Stimulated activated CD8-positive, alpha-beta memory T cell treated with anti-CD3 and anti-CD28 coated beads, Interleukin-7, amount 100 ng/mL, for 1 hour (primary cell): ENCODE measurements at places on chromosomes 2 and 18.

- DNase-seq, result no peak
Measured at GRCh38 chr2:169395821-169396374, 33.6 kb upstream of the LRP2 start.

DNA sequence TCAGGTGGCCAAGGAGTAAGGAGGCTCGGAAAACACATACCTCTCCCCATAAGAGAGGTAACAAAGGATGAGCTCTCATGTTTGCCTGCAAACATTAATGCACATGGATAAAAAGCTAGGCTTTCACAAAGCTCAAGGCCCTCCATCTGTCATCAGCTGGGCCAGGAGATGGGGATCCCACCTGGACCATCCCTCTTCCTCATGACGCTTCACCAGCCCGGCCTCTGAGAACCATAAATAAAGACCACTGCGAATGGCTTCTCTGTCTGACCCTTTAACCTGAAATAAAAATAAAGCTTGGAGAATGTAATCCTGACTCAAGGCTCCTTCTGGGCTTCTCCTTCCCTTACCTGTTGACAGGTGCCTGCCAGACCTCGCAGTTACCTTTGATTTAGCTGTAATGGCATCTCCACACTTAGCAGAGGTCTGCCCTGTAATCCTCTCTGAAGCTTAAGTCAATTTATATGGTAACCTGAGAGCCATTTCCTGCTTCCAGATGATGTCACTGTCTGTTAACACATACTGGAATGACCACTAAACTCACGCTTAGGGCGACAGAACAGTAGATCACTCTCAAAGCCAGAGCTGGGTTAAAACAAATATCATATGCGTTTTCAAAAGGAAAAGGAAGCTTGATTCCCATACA is 29.3 kb upstream of the FOXI3 start:
- no peak for DNase-seq

DNA sequence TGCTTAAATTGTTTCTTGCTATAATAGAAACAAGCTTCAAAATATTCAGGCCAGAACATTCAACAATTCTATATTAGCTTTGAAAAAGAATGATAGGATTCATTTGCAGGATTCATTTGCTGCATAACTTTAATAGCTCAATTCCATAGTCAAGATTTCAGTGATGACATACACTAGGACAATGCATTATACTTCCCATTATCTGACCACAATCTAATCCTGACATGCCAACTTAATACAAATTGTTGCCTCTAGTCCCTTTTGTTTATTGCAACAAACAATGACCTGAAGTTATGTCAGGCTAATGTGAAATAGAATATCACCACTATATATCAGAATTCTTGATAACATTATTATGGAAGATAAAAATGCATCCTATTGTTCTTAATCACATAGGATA is 169.4 kb downstream of the DNAH7 start:
- DNase-seq, result no peak

DNA sequence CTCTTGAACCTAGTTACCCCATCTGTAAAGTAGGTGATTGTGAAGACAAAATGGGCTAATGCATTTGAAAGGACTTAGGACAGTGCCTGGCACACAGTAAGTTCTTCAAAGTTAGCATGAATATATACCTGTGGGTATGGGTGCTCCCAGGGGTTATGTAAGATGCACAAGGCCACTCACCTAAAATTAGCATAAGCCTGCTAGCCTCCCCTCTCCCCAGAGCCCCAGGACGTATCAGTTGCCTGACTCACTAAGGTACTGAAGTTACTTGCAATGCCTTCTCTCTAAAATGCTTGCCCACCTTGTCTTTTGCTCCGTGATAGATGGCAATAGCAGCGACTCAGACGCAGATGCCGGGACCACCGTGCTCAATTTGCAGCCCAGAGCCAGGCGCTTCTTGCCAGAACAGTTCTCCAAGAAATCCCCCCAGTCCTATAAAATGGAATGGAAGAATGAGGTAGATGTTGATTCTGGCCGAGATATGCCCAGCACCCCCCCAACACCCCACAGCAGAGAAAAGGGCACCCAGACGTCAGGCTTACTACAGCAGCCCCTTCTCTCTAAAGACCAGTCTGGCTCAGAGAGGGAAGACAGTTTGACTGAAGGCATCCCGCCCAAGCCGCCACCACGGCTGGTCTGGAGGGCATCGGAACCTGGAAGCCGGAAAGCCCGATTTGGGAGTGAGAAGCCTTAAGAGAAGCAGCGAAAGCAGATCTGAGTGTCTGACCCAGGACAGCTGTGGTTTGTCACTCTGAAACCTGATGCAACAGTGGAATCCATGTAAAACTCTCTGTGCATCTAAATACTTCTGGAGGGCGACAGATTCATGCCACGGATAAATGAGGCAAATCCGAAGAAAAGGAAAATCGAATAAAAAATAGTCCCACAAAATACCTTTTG is 53.8 kb upstream of the TMEM182 start:
- DNase-seq, result no peak

DNA sequence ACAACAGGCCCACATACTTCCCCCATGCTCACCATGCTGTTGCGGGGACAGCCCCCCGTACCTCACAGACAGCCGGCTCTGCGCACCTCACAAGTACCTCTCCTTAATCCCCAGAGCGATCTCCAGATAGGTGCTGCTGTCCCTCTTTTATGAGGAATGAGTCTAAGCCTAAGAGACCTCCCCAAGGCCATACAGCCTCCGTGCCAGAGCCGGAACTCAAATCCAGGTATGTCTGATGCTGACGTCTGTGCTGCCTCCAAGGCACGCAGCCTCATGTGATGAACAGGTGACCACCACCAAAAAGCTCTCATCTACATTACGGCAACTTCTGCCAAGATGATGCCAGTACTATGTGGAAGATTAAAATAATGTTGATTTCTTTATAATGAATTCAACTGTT is 85.2 kb downstream of the EIPR1 start:
- no peak for DNase-seq

DNA sequence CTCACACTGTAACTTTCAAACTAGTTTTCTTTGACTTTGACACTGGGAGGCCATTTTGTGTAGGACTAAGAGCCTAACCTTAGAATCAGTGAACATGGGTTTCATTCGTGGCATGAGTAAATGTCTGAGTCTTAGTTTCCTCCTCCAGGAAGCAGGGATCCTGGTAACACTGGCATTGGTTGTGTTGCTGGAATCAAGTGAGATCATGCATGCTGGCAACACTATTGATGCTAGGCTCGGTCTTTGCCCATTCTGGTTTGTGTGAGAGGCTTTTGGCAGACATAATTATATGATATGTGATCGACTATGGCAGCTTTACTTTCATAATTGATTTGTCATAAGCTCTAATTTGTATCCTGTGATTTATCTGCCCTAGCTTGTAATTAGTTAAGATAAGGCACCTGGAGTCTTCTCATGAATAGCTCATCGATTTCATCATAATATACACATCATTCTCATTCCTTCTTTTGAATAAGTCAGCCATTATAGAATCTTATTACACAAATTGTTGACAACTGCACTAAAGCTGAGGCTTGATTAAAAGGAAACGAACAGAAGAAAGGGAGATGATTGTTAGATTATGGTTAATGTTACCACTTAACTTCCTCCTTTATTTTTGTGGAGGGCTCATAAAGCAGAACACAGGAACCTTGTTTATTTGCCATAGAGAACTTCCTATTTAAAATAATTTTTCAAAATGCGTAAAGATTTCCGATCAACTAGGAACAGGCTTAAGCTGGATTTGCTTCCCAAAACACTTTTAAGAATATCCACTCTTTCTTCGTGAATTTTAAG is 12.6 kb downstream of the PPP1R1C start:
- DNase-seq, result no peak

DNA sequence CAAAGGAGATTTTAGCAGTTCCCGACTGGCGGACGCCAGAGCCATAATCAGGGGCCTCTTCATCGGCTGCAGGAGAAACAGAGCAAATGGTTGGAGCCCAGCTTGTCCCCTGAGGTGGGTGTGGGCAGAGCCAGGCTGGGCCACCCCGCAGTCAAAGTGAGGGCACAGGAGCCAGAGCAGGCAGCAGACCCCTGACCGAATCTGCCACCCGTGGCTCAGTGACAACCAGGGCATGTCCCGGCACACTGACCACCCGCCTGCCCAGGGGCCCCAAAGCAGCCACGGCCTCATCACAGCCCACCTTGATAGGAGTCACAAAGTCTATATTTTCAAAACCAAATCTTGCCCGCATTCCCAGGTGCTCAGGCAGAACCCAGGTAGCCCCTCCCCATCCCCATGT is 55.6 kb downstream of the AQP12A start:
- no peak for DNase-seq

DNA sequence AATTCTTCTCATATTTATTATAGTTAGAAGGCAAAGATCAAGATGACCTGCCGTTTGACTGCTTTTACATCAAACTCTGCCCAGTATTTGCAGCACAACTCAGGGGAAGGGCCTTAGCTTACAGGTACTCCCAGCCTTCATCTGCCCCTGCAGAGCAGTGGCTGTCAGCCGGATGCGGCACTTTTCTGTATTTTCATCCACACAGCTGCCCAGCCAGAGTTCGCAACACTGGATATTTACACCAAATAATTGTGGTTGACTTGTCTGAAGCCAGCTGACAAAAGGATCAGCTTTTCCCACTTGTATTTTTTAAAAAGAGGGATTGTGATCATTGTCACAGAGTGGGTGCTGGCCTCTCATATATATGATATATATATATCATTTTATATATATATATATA is 94.7 kb downstream of the FARSB start:
- DNase-seq, result no peak

DNA sequence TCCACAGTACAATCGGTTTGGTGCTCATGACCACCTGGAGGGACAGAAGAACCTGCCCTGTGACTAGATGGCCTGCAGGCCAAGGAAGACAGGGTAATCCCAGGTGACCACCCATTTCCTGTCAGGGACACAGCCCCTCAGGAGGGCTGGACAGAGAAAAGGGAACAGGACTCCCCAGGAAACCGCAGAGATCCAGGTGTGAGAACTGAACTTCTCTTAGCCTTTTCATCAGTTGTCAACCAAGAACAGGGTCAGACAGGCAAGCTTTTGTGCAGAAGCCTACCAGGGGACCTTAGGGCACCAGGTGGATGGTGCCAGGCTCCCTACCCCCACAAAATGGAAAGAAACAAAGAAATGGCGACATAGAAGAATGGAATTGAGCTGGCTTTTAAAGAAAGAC is 132.3 kb downstream of the HDAC4 start:
- DNase-seq, result no peak

DNA sequence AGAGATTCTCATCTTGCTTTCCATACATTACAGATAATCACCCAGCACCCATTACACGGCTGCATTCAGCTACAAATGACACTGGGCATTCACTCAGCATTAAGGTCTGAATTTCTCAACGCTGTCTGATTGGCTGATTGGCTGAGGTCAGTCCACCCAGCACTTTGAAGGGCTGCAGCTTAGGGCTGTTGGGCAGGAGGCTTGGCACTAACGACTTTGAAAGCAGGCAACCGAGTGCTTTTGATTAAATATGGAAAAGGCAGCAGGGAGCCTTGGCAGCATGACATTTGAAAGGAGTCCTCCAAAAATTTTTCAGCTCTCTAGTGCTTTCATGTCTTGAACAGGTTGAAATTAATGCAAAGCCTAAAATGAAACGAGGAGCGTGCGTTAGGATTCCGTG is 253.0 kb downstream of the DCDC2C start:
- DNase-seq, result no peak

DNA sequence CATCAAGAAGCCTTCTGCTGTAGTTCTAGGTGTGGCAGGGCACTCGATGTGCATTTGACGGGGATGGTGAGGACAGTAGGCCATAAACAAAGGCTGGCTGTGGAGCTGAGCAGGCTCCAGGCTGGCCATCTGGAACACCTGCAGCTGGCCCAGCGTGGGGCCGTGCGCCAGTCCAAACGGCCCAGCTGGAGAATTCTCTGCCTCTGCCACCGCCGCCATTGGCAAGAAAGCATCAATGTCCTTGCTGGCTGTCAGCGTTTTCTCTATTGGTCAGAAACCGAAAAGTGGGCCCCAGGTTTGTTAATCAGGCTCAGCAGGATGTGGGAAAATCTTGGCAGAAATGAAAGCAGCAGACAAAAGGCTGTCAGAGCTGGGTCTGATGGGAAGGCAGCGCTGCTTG is 24.0 kb upstream of the CTIF start:
- no peak for DNase-seq

DNA sequence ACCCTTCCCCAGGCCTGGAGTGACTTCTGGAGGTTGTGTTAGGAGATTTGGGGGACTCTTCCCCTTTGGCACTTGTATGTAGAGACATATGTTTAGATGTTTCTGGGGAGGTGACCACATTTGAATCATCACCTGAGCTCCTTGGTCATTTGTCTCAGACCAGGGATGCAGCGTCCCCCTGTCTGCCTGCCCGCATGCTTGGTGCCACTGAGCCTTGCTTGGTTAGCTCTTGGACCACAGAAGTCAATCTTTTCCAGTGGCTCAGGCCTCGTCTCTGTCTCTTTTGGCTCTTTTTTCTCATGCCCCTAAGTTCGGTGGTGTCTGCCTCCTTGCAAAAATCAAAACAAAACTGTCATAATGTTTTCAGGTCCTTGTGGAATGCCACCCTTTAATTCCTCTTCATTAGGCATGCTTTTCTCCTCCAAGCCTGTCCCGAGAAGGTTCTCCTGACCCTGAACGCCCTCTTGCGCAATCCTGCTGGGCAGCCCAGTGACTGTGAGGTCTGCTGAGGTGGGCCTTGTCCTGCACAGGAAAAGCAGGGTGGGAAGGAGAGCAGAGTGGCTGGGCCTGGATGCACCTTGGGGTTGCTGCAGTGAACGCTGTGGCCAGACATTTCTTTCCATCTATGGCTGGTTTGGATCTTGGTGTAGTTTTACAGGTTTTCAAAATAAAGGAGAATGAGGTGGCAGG is 24.9 kb downstream of the GLI2 start:
- no peak for DNase-seq

DNA sequence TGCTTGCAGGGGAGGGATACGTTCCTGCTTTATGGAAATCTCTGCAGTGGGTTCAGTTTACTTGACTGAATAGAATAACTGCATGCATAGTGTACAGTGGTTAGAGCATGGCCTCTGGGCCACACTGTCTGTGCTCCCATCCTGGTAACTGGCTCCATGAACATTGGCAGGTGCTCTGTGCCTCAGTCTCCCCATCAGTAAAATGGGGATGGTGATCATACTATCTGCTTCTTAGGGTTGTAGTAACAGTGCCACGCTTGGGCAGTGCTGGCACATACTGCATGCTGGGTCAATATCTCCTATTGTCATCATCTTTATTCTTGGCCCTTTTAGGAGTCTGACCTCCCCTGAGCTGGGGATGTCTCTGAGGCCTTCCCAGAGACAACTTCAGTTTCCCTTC is 117.3 kb downstream of the CTIF start:
- no peak for DNase-seq

- no peak for DNase-seq
Measured at GRCh38 chr2:186440506-186440905, 45.6 kb upstream of the ZC3H15 start.

GRCh38 chr2:150475479-150476250 is 11.8 kb downstream of the RND3 start:
- DNase-seq, result no peak

- no peak for DNase-seq
Measured at GRCh38 chr18:72456802-72457201, 87.3 kb downstream of the CBLN2 start.

GRCh38 chr18:57687970-57688369 is 66.3 kb upstream of the NARS1 start:
- no peak for DNase-seq

GRCh38 chr2:118055512-118056164 is 32.6 kb upstream of the INSIG2 start:
- no peak for DNase-seq
